Dermis blood vessel endothelial cell (primary cell): ENCODE measurements at places on chromosomes 2 and 18.

- no peak for DNase-seq
These were observed 88.9 kb downstream of the MCFD2 start for GRCh38 chr2:46826569-46827245.

GRCh38 chr2:19538411-19538963 is 180.1 kb upstream of the OSR1 start:
- DNase-seq: peak; percentile 57

GRCh38 chr2:9278439-9278838 is 71.8 kb downstream of the ASAP2 start:
- no peak for DNase-seq

DNA sequence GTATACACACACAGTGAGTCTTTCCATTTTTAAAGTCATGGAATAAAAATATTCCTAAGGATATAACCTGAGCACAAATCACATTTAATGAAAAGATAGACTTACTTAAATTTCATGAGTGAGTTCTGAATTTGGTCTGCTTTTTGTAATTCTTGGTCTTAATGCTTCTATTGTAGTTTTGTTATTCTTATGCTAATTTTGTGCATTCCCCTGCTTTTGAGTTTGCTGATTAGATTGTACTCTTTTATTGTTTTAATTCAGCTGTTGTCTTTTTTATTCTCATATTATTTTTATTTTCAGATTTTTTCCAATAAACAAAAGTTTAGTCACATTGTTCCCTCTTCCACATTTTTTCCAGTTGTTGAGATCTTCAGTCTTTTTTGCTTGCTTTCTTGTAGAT is 202.4 kb downstream of the ZNF407 start:
- DNase-seq: no peak

- peak; percentile 57 for DNase-seq
These were observed 140.3 kb downstream of the RPIA start for GRCh38 chr2:88831792-88832248.

- DNase-seq: peak; percentile 31
These were observed 871 bp upstream of the ALS2 start for GRCh38 chr2:201781557-201782051.
